Lung microvascular endothelial cell (primary cell): ENCODE measurements at places on chromosomes 16 and 17.

- no peak for DNase-seq
Measured at GRCh38 chr17:81491181-81491581, 21.4 kb downstream of the ACTG1 start.

- no peak for DNase-seq
Measured at GRCh38 chr17:64455993-64456885, 7.3 kb downstream of the MILR1 start.

- no peak for DNase-seq
Measured at GRCh38 chr17:76166168-76166567, 25.1 kb upstream of the FOXJ1 start.

DNA sequence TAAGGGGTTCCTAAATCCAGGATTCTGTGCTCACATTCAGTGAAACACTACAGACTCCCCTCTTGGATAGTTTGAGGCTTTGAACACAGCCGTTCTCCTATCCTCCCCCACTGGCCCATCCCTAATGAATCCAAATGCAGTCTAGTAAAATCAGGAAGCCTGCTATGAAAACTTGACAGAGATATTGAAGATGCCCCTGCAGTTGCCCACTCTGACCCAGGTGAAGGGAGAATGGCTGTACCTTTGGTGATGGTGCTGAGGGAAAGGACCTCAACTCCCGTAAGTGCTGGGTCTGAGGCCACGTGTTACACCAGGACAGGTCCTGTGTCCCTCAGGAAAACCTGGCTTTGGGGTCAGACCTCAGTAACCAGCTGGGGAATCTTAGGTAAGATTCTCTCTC lies 54.4 kb downstream of the SF3B3 start:
- DNase-seq = no peak

- no peak for DNase-seq
Measured at GRCh38 chr16:78465730-78466129, 366.3 kb downstream of the WWOX start.

GRCh38 chr16:20610211-20610891 lies 34.2 kb upstream of the ACSM2B start:
- DNase-seq = no peak

GRCh38 chr16:85206472-85207356 lies 94.4 kb upstream of the CIBAR2 start:
- no peak for DNase-seq

GRCh38 chr16:48612611-48613010 lies 2.6 kb upstream of the N4BP1 start:
- no peak for DNase-seq

DNA sequence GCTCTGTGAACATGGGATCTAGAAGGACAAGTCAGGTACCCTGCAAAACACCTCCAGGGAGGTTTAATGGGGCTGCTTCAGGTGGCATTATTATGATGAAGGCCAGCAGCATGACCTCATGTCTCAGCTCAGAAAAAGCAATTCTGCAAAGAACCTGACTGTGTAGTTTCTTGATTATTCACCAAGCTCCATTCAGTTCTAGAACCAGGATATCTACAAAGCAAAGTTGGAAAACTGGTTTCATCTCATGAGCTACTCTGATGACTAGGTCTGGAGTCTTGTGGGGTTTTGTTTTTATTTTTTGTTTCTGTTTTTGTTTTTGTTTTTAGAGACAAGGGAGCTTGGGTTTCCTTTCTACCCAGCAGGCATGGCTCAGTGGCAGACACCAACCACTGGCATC lies 19.0 kb upstream of the LRRC37A3 start:
- DNase-seq = no peak

GRCh38 chr16:11955713-11956123 lies 9.3 kb upstream of the TNFRSF17 start:
- DNase-seq = no peak

GRCh38 chr17:80953471-80954315 lies 37.9 kb upstream of the CHMP6 start:
- DNase-seq = no peak

GRCh38 chr17:77873500-77874302 lies 84.8 kb upstream of the TNRC6C start:
- no peak for DNase-seq

DNA sequence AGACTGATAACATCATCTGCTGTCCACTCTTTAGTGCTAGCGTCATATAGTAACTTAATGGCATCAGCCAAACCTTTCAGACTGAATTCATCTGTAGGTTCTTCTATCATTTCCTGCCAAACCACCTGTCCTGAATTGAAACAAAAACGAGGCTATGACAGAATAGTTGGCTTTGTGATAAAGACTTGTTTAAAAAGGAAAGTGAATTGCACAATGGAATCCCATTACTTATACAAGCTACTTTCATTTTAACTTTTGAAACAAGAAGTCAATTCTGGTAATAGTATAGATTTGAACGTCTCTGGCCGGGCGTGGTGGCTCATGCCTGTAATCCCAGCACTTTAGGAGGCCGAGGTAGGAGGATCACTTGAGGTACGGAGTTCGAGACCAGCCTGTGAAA lies 18.2 kb downstream of the LASP1NB start:
- peak; percentile 52 for DNase-seq

- DNase-seq = no peak
Measured at GRCh38 chr16:66863707-66864106, 16.6 kb upstream of the PDP2 start.

DNA sequence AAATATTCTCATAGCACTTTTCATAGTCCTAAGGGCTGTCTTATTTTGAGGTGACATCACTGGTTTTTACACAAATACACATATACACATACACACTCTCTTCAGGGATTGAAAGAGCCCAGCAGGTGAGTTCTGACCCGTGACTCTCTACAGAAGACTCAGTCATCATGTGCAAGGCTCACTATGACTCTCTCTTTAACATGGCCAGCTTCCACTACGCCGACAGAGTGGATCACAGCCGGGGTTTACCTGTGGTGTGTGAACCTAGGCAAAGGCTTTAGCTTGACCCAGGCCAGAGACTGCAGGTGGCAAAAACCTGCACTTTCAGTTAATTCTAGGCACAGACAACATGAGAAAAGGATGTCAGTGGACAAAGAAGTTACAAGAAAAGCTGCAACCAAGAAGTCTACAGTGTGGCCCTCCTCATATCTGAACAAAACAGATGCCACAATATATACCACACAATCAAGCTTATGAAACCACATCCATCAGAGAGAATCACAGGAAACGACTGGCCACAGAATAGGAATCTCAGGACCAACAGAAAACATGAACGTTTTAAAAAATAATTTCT lies 56.5 kb downstream of the CYTH1 start:
- DNase-seq = no peak

GRCh38 chr16:31099860-31100638 lies 5.5 kb upstream of the VKORC1 start:
- DNase-seq = peak; percentile 33

DNA sequence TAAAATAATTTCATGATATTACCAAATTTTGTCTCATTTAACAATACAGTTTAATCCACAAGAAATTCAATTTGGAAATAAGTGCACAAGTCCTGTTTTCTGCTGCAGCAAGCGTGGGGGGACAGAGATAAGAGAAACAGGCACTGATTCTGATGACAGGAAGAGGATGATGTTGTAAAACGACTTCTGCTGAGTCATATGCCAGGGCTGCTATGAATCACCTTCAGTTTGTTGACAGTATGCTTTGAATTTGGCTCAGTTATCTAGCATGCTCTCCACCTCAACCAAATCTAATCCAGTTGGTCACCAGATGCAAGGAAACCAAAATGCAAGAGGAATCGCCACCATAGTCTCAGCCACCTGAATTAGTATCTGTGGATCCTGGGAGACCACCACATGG lies 244.1 kb upstream of the MON1B start:
- peak; percentile 51 for DNase-seq

DNA sequence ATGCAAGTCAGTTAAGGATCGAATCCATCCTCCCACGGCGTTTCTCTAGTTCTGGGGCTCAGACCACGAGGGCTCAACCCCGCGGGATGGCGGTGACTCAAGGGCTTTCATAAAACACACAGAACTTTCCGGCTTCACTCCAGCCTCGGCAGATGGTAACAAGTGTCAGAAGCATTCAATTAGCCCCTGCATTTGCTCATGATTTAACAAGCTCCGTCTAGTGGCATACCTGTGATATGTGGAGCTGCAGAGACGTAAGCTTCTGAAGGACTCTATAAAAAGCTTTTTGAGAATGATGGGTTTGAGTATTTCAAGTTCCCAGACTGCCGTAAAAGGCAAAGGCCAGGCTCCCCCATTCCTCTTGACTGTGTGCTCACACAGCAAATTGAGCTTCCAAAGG lies 91.3 kb upstream of the SEC14L1 start:
- no peak for DNase-seq

GRCh38 chr16:86681031-86681756 lies 102.8 kb downstream of the FOXL1 start:
- DNase-seq = peak; percentile 66

DNA sequence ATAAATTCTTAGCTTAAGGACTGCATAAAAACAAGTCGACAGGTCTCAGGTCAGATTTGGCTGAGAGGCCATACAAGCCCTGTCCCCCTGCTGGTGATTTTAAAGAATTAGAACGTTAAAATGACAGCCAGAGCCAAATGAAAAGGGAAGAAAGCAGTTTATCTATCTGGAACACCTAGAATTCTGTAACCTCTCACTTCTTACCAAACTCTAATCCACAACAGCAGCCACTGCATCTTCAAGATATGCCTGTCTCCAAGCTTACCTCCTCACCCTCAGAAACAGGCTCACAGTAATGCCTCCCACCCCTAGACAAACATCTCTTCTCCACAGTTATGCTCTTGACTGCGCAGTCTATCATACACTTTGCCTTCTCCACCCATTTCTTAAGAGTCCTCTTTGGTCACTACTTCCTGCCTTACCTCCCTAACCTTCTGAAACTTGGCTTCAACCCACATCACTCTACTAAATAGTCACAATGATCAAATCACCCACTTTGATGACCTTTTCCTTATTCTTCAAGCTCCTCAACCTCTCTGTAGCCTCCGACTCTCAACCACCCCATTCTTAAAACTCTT lies 14.2 kb downstream of the ANKFY1 start:
- peak; percentile 53 for DNase-seq

DNA sequence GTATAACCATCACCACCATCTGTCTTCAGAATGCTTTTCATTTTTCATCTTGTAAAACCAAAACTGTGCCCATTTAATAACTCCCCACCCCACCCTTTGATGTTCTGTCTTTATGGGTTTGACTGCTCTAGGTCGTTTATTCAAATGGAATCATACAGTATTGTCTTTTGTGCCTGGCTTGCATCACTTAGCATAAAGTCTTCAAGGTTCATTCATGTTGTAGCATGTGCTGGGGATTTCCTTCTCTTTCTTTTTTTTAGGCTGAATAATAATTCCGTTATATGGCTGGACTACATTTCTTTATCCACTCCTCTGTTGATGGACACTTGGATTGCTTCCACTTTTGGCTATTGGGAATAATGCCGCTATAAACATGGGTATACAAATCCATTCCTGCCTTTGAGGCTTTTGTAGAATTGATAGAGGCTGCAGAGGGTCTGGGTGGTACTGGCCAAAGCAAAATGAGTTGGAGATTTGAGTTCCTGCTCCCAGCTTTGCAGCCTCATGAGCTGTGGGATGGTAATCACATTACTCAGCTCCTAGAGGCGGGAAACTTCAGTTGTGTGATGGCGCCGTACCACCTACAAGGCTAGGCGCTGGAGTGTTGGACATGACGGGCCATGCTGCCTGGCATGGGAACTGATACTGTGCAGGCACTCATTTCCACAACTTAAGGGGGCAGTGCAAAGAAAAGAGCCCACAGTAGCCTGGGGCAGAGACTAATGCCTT lies 64.8 kb downstream of the CLEC16A start:
- DNase-seq = no peak

GRCh38 chr17:80876950-80877728 lies 114.5 kb upstream of the CHMP6 start:
- no peak for DNase-seq

- DNase-seq = no peak
Measured at GRCh38 chr16:1355591-1355990, 3.9 kb downstream of the GNPTG start.

GRCh38 chr17:15213381-15214087 lies 51.6 kb downstream of the PMP22 start:
- peak; percentile 16 for DNase-seq

DNA sequence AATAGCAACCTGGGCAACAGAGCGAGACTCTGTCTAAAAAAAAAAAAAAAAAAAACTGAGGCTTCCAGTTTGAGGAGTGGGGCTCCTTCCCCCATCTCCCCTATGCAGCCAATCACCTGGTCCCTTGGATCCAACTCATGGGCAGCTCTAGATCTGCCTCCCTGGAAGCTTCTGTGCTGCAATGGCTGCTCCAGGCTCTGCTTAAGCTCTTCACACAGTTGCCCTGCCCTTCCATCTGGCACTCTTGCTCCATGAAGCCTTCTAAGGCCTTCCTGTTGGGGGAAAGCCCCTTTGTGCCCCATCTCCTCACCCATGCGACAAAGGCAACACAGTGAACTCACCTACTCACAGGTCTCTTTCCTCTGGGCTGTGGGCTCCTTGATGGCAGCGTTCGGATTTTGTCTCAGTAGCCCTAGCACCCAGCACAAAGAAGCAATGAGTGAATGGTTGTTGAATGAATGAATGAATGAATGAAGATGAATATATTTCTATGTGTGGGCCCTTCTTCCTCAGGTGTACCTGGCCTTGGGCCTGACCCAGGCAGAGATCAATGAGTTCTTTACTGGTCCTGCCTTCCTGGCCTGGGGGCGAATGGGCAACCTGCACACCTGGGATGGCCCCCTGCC lies 1.9 kb downstream of the NAGLU start:
- no peak for DNase-seq

DNA sequence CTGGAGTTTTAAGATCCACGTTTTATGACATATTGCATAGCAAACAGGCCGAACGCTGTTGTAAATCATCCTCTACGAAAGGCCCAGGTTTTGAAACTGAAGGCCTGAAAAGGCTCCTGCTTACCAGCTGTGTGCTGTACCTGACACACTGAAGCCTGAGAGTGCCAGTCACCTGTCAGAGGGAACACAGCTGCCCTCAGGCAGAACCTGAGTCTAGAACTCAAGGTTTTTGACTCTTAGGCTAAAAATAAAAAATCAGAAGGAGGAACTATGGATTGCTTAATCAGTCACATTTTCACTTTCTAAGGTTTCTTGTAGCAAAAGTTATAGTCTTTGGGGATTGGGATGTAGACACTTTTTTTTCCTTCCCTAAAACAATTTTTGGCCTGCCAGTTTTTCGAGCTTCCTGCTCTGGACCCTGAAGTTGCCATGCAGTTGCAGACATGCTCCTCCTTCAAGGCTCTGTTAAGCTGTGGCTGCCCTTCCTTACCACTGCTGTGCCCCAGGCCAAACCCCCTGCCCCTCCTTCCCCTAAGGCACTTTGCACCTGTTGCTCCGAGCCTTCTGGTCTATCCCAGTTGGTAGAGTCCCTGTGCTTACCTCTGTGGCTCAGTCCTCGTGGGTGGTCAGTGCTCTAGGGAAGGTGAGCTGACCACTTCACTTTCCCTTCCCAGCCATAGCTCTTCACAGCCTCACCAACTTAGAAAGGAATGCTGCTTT lies 56.6 kb downstream of the TENT4B start:
- DNase-seq = no peak

- peak; percentile 99 for DNase-seq
Measured at GRCh38 chr17:28335959-28336871, 654 bp downstream of the TNFAIP1 start.
